ENCODE measurements at places on chromosomes 7 and 10. TPM values are rescaled to one million over a fixed set of nuclear protein-coding genes. Genes with fewer than 3 reads are reported as not detected.

PLAC9 gene
- total RNA-seq: 1.7 TPM

NPC1L1 gene
- total RNA-seq: not detected

ELAPOR2 gene
- 22.4 TPM for total RNA-seq

GNAT3 gene
- total RNA-seq: not detected

PTF1A gene
- total RNA-seq: not detected

CCL24 gene
- not detected for total RNA-seq

FAM131B gene
- 79.7 TPM for total RNA-seq

CPA4 gene
- not detected for total RNA-seq

TBC1D12 gene
- total RNA-seq: 41.8 TPM

DNMBP gene
- 4.4 TPM for total RNA-seq

CALN1 gene
- 56.1 TPM for total RNA-seq

FAM25C gene
- total RNA-seq: not detected

PTN gene
- total RNA-seq: 185 TPM

ECHS1 gene
- total RNA-seq: 28.8 TPM

TRIM74 gene
- 0.25 TPM for total RNA-seq

NUTM2B gene
- total RNA-seq: 0.74 TPM

ZNF277 gene
- total RNA-seq: 56.3 TPM

SPAG6 gene
- total RNA-seq: 1.2 TPM

ABCB1 gene
- total RNA-seq: 7.4 TPM

LIPN gene
- 0.25 TPM for total RNA-seq

SORCS1 gene
- total RNA-seq: 15.2 TPM

AQP1 gene
- 1.5 TPM for total RNA-seq

HHEX gene
- total RNA-seq: 2.0 TPM

TRIM73 gene
- total RNA-seq: 3.0 TPM

METTL2B gene
- total RNA-seq: 25.1 TPM

DNAJC30 gene
- 2.2 TPM for total RNA-seq

POLR2J2 gene
- 3.2 TPM for total RNA-seq

PRPS1L1 gene
- total RNA-seq: not detected

EPC1 gene
- total RNA-seq: 70.6 TPM

C7orf33 gene
- total RNA-seq: not detected

SH2B2 gene
- 14.0 TPM for total RNA-seq

SORCS3 gene
- 9.8 TPM for total RNA-seq

TET1 gene
- 28.0 TPM for total RNA-seq

LGI1 gene
- 19.7 TPM for total RNA-seq

CPEB3 gene
- total RNA-seq: 18.2 TPM

RPA3 gene
- 10.8 TPM for total RNA-seq

PFKFB3 gene
- total RNA-seq: 20.9 TPM

HOXA6 gene
- total RNA-seq: not detected

TEX47 gene
- total RNA-seq: not detected

LEP gene
- not detected for total RNA-seq

CPA2 gene
- not detected for total RNA-seq

NEBL gene
- 43.0 TPM for total RNA-seq

ZNF777 gene
- total RNA-seq: 4.4 TPM

SLC13A4 gene
- 7.4 TPM for total RNA-seq

PTPRE gene
- total RNA-seq: 11.3 TPM

ADRA2A gene
- total RNA-seq: 24.6 TPM

CXCL12 gene
- 15.0 TPM for total RNA-seq

FKBP6 gene
- total RNA-seq: 0.25 TPM

TAS2R41 gene
- not detected for total RNA-seq

ADAM8 gene
- 0.98 TPM for total RNA-seq

Data from temporal lobe (tissue), 4 donors.